Inflammatory macrophage treated with lipopolysaccharide for 1 hour (primary cell): ENCODE measurements at places on chromosomes 2 and 18.

GRCh38 chr2:105874466-105874865 lies 129.8 kb downstream of the NCK2 start:
- no peak for DNase-seq

DNA sequence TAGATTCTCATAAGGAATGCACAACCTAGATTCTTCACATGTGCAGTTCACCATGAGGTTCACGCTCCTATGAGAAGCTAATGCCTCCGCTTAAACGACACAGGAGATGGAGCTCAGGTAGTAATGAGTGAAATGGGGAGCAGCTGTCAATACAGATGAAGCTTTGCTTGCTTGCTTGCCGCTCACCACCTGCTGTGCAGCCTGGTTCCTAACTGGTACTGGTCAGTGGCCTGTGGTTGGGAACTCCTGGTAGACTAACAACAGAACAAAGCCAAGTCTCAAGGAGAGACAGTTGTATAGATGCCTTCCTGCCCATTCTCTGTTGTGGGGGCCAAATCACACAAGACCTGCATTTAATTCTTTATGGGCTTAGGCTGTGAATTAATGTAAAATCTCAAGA lies 449.2 kb upstream of the TNP1 start:
- no peak for DNase-seq

DNA sequence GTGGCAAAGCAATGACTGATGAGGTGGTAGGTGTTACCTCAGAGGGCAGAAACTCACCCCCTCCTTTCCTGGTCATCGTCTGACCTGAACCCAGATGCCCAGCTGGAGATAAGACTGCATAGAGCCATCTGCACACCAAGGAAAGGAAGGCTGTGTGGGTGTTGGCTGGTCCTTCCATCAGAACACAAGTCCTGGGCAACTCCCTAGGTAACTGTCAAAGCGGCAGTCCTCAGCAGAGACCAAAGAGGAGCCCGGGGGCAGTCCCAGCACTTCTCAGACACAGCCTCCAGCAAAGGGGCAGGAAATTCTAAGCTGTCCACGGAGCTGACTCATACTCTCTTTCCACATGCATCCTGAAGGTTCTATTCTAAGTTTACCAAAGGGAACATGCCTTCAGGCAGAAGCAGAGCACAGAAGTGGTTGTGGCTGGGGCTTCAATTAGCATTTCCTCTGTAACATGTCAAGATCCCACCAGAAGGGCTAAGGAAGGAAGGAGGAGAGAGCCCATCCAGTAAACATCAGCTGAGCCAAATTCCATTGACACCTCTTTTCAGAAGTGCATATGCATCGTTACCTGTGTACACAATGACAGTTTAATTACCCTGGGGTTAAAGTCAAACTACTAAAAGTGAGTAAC lies 54.7 kb downstream of the SPRED2 start:
- peak; percentile 80 for DNase-seq

DNA sequence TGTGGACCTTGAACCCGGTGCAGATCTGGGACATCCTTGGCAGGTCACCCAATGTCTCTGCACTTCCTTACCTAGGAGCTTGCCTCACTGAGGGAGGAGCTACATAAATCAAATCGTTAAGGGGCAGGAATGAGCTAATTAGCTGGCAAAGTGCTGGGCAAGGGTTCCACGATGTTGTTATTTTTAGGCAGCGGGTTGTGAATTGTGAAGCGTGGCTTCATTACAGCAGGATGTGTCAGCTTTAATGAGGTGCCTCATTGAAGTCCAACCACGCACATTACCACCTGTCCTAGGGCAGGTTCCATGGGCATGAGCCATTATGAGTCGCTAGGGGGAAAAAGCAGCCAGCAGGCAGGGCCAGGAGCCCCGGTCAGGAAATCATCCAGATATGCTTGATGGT lies 127.0 kb upstream of the AGAP1 start:
- DNase-seq: no peak

DNA sequence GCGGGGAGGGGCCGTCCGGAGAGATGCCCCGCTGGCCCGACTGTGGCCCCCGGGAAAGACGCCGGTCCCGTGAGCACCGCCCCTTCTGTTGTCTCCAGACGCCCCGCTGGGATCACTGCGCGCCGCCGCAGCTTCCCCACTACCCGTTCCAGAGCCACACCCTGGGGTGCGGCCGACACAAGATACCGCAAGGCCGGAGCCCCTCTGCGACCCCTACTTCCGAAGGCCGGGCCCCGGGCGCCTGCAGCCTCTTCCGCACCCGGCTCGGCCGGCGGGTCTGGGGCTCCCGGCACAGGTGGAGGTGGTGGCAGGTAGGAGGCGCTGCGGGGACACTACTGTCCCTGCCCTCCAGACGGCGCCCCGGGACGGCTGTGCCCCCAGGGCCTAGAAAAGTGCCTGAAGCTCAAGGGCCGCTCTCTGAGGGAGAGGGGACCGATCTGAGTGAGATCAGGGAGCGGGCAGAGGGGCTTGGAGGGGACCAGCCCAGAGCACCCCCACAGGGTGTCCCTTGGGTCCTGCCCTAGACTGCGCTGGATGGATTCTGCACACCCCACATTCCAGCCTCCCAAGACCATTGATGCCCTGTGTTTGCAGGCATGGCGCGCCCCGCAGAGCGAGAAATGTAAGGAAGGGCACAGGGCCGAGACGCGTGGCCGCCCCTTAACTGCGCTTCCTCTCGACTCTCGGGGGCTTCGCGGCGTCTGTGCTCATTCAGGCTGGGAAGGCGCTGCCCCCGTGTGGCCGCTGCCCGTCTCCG lies 80.0 kb downstream of the GFPT1 start:
- DNase-seq: peak; percentile 84

GRCh38 chr2:221610675-221611074 lies 38.6 kb upstream of the EPHA4 start:
- DNase-seq: no peak

GRCh38 chr18:44897816-44898215 lies 217.1 kb downstream of the SETBP1 start:
- no peak for DNase-seq

DNA sequence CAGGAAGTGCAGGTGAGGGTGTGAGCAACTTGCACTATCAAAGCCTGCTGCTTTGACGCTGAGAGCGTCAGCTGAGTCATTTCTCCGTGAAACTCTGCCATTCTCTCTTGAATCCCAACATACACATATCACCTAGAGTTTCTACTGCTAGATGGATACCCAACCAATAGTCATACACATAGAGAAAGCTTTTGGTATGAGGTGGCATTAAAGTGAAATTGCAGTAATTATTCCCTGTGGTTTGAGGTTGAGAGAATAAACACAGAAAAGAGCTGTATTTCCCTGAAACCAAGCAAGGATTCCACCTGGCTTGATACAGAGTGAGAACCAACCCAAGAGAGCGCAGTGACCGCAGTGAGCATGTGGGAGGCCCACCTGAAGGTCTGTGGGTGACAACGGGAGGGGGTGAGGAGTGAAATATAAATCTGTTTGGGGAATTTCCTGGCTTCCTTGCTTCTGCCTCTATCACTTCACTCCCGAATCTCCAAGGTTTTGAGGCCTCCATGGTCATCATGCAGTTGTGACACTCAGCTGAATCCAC lies 28.8 kb upstream of the TMEM18 start:
- DNase-seq: no peak

DNA sequence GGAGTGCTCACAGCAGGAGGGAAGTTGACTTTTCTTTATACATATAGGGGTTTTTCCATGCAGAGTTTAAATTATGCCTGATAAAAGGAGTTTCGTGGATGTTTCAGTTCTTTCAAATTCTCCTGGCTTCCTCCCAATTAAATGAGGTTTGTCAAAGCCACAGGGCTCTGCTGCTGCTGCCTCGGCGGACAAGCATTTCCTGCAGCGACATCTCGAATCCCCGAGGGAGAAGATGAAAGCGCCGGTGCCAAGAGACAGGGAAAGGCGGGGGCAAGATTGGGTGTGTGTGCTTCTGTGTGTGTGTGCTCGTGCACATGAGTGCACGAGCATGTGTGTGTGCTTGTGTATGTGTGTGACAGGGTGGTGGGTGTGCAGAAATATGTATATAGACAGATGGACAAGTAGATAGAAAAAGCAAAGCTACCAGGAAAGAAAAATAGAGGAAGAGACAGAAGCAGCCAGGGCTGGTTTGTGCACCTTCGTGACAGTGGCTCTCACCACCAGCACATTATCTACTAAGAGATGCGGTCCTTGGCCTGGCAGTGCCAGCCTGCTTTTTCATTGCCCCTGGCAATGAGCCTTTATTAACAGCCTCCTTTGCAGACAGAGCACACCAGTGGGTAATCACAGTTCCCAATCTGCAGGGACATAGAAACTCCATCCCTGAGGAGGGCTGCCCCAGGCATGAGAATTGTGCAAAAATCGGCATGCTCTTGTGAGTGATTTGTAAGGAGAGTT lies 76.2 kb downstream of the CDK15 start:
- DNase-seq: no peak

DNA sequence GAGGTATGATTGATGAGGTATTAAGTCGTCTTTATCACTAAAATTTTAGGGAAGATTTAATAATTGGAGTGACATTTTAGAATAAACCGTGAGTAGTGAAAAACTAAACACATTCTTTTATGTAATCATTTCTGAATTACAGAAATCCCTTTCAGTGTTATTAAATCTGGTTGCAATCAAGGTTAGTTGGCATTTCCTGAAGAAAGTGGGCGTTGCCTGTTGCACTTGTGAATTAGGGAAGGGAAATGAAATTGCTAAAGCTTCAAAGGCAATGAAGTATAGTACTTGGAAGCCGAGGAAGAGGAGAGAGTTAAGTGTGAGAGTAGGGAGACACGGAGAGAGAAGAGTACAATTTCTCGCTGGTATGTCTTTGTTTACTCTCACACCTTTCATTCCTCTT lies 274.5 kb downstream of the SLC8A1 start:
- DNase-seq: peak; percentile 7

DNA sequence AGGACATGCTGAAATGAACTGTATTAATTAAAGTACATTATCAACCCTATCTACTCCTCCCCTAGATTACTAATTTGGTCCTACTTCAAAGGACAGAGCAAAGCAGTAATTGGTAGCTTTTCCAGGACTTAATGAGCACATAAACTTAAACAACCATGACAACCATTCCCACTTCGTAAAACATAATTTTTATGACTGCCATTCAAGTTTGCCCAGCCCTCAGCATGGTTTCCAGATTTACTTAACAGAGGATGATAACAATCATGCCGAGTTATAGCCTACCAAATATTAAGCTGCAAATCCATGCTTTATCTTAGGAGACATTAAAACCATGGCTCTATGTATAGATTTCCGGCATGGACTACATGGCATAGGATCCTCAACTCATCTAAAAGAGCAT lies 401.1 kb upstream of the CHAC2 start:
- no peak for DNase-seq

- no peak for DNase-seq
Measured at GRCh38 chr2:182230561-182230960, 196.3 kb downstream of the PDE1A start.

DNA sequence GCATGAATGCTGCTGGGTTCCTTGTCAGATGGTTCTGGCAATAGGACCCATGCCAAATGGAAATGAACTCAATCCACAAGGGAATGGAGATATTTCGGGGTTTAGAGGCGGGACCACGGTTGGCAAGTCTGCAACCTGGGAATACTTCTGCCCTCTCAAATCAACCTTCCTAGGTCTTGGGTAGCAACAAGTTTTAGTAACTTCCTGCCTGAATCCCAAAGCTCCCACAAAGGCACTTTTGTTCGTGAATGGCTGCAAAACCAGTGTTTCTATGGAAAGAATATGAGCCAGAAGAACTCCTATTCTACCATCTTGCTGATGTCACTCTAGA lies 790.1 kb upstream of the SLC8A1 start:
- DNase-seq: no peak

GRCh38 chr2:185245216-185245615 lies 493.4 kb upstream of the FSIP2 start:
- DNase-seq: no peak

GRCh38 chr18:49917742-49918141 lies 104.4 kb upstream of the ACAA2 start:
- no peak for DNase-seq

DNA sequence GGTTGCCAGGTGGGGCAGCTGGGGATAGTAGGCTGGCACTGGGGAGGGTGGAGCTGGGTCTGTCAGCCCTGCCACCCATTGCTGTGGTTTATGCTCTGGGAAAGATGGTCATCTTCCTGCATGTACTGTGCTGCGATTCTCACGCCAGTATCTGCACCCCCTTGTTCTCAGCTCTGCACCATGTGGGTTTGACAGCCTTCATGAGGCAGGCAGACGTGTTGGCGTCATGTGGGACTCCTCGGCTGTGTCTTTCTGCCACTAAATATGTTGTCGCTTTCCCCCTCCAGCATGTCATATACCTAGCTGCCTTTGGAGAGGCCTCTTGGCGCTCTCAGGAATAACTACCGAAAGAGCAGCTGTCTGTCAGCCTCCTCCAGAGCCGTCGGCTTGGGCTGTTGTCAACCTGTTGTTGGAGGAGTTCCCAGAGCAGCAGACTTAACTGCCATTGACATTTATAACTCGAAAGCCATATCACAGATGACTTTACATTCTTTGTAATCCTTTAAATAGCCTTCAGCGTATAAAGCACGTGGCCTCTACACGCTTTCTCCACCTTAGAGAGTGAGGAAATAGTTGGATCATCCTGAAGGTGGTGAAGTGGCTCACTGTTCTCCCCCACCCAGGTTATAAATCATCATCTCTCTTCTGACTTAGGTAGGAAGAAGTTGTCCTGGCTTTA lies 80.4 kb upstream of the MGAT5 start:
- DNase-seq: no peak

GRCh38 chr2:216344206-216344949 lies 27.9 kb downstream of the MARCHF4 start:
- peak; percentile 2 for DNase-seq

DNA sequence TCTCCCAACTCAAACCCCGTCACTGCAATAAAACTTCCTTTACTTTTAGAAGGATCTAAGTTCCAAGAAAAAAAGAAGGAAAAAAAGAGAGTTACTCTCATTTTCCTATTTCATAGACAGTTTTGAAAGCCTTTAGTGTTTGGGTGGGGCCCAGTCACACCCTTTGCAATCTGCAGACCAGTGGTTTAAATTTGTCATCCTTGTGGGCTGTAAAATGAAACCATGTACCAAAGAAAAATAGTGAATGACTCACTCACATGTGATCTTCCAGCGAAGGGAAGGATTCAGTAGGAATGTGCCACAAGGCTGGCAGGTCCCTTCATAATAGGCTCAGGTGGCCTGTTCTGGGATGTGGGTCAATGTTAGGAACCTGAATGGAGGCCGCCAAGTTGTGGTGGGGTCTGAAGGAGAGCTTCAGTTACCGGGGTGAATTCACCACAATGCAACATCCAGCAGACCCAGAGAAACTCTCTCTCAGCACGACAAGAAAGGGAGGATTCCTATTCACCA lies 28.3 kb downstream of the ANXA4 start:
- peak; percentile 93 for DNase-seq

- no peak for DNase-seq
Measured at GRCh38 chr18:8351161-8351560, 258.1 kb upstream of the RAB12 start.

- DNase-seq: peak; percentile 53
Measured at GRCh38 chr2:53969285-53969967, 1.4 kb downstream of the PSME4 start.

GRCh38 chr2:181753686-181754085 lies 73.4 kb upstream of the NEUROD1 start:
- no peak for DNase-seq

GRCh38 chr2:234535464-234535863 lies 38.6 kb upstream of the ARL4C start:
- no peak for DNase-seq
